ENCODE measurements at places on chromosomes 12 and 14. TPM values are rescaled to one million over a fixed set of nuclear protein-coding genes. Genes with fewer than 3 reads are reported as not detected.

The TAS2R31 gene
- total RNA-seq: 2.3 TPM

The BICD1 gene
- 14.7 TPM for total RNA-seq

The RBP5 gene
- not detected for total RNA-seq

The TAS2R7 gene
- not detected for total RNA-seq

The DEGS2 gene
- total RNA-seq: 94.2 TPM

- no peak for DNase-seq
These were observed 212.0 kb downstream of the PTPRO start for GRCh38 chr12:15534322-15534721.

DNA sequence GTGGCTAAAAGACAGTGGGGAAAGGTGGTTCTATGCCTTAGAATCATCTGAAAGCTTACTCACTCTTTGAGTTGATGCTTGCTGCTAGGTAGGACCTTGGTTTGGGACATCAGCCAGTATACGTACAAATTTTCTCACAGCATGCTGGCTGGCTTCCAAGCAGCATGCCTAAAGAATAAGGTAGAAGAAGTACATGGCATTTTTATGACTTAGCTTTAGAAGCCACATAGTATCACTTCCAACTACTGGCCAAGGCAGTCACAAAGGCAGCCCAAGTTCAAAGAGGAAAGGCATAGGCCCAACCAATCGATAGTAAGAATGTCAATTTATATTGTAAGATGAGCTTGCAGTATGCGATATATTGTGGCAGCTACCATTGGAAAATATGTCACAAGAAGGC, 284.2 kb upstream of the CAND1 start:
- DNase-seq: no peak

All from HT-29 (cell line).